WERI-Rb-1 (cell line): ENCODE measurements at places on chromosomes 1 and 21.
A peak's percentile ranks its signal among the peaks of the same experiment; 100 is the strongest.

DNA sequence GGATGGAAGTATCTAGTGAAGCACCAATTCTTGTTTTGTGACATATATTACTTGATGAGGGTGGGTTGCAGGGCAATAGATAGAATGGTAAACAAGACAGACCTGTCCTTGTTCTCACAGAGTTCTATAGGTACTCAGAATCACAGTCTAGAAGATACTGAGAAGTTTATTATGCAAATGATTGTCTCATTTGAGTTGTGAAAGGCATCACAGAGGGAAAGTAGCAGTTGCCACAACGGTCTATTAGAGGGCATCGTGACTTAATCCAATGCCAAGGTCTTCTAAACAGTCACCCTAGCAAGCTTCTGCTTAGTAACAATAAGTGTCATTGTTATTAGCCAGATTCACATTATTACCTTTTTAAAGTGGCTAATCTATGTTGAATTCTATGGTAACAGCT lies 574.8 kb upstream of the ZRANB2 start:
- no peak for DNase-seq

GRCh38 chr1:204121840-204122555 lies 29.8 kb downstream of the ETNK2 start:
- no peak for DNase-seq

GRCh38 chr1:209689477-209689876 lies 14.3 kb downstream of the G0S2 start:
- DNase-seq = no peak

GRCh38 chr21:44433791-44434567 lies 21.3 kb upstream of the LRRC3 start:
- peak; percentile 6 for DNase-seq

DNA sequence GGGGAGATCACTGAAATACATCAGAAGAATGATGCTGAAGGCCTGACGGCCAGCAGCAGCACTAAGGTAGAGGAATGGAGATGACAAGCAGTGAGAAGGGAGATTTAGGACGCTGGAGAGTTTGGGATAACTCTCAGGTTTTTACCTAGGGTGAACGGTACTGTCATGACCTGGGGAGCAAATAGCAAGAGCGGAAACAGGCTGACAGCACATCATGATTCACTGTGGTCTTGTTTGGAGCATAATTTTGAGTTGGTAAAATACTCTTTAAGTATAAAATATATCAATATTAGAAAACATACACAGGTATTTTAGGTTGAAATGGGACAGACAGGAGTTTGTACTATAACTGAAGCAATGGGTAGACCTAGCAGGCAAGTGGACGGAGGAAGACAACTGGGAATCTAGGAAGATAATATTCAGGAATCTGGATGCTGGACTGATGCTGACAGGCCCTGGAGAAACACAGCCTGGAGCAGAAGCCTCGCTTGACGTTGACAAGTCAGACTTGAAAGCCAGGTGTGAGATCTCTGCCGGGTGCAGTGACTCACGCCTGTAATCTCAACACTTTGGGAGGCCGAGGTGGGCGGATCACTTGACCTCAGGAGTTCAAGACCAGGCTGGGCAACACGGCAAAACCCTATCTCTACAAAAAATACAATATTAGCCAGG lies 33.3 kb downstream of the ALG14 start:
- no peak for DNase-seq

GRCh38 chr1:15412175-15412800 lies 2.6 kb downstream of the EFHD2 start:
- DNase-seq = no peak

DNA sequence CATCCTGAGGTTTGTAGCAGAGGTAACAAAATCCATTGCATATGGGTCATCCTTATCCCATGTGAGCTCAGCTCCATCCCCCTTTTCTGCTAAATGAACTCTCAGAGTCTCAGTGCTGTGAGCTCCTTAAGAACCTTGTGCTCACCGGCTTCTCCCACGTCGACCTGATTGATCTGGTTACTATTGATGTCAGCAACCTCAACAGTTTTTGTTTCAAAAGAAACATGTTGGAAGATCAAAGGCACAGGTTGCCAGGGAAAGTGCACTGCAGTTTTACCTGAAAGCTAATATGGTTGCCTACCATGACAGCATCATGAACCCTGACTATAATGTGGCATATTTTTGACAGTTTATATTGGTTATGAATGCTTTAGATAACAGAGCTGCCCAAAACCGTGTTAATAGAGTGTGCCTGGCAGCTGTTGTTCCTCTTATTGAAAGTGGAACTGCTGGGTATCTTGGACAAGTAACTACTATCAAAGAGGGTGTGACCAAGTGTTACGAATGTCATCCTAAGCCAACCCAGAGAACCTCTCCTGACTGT lies 131.4 kb downstream of the HS2ST1 start:
- no peak for DNase-seq

- no peak for DNase-seq
Observed at GRCh38 chr1:185896863-185897262, 162.7 kb downstream of the HMCN1 start.

DNA sequence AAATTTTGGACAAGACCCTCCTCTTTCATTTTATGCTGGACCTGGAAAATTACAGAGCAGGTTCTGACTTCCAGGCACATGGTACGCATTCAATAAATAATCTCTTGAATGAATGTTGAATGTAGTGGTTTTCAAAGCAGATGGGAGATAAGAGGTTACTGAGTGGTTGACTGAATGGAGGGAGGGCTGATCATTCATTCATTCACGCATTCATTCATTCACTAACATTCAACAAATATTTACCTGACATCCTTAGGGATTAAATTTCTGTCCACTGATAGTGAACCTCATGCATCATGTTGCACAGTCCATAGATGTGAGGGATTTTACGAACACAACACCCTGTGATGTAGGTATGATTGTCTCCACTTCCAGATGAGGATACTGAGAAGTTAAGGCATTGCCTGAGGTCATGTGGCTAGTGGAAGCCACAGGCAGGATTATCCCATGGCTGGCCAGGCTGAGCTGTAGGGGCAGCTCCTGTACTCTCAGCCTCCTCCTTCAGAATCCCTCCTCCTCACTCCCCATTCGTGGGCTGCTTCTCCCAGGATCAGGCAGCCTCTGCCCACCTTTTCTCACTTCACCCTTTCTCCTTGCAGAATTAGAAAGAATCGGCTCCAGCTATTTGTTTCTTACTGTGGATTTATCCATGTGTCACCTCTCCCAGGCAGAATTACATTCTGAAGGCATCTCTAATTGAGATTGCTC lies 48.4 kb upstream of the ATP5PO start:
- no peak for DNase-seq

GRCh38 chr1:160219062-160219929 lies 14.1 kb downstream of the PEA15 start:
- peak; percentile 87 for DNase-seq

DNA sequence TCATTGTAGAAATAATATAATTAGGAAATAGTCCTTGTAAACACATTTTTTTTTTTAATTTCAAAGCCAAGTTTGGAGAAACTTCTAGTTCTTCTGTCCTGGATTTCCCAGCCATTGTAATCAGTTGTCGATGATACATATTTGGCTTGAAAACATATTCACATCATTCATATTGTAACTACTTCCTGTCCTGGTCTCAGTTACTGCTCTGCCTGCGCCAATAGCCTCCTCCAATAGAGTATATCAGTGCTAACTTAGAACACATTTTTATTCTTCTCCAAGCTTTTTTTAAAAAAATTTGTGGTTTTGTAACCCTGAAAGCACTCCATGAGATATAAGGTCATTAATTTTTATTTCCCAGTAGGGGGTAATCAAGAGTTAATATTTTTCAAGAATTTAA lies 46.1 kb upstream of the FMO2 start:
- DNase-seq = no peak

DNA sequence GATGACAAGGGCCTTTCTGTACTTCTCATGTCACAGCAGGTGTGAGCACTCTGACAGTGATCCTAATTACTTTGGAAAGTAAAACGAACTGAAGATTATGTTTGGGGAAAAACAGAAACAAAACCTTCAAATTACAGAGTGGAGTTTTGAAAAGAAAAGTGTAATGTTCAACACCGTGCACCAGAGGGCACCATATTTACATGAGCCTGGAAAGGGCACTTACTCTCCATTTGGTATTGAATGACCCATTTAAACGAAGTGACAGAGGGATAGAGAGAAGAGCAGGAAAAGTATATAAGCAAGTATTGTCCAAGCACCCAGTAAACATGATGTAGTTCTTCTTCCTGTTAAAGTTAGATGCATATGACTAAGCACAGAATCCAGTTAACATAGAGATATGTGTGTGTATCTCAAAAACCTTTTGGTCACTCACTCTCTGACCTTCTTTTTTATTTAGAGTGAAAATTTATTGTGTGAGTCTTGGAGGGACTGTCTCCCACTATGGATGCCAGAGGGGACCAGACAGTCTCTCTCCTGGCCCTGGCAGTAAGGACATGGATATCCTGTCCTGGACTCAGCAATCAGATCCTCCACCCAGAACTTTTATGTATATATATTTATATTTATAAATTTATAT lies 3.8 kb upstream of the RGSL1 start:
- no peak for DNase-seq

DNA sequence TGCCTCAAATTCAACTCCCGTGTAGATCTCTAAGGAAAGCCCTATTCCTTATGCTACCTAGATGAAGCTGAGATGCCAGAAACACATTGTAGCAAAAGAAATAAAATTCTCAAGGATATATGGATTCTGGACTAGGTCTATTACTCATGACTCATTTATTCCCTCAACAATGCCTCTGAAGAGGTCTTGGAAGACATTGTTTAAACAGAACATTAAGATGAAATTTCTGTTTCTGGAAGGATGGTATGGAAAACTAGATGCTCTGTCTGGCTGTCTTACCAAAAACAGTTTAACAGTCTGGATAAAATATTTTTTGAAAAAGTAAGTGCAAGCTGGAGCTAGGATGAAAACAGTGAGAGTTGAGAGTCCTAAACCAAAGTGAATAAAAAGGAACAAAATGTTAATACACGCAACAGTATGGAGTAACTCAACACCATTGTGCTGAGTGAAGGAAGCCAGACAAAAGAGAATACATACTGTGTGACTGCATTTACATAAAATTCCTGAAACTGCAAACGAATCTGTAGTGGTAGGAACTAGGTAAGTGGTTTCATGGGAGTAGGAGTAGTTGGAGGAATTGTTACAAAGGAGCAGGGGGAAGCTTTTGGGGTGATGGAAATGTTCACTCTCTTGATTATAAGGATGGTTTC lies 59.3 kb upstream of the GNG12 start:
- DNase-seq = no peak

- no peak for DNase-seq
Observed at GRCh38 chr1:67599085-67599484, 85.9 kb upstream of the GADD45A start.

DNA sequence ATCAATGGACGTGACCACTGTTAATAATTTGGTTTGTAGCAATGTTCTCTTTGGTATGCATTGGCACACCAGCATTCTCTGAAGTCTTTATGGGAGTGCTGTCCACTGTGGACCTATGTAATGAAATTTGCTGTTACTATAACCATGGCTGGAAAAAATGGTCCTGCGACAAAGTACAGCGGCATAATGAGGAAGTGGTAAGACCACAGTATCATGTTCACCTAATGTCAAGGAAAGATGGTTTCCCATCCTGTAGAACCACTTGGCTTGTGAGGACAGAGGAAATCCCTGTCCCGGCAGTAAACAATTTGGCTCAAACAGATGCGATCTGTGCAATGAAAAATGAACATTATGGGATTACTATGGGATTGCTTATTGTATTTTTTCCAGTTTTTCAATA lies 173.9 kb upstream of the IVNS1ABP start:
- no peak for DNase-seq

GRCh38 chr1:39987869-39988268 lies 32.9 kb downstream of the MFSD2A start:
- no peak for DNase-seq

DNA sequence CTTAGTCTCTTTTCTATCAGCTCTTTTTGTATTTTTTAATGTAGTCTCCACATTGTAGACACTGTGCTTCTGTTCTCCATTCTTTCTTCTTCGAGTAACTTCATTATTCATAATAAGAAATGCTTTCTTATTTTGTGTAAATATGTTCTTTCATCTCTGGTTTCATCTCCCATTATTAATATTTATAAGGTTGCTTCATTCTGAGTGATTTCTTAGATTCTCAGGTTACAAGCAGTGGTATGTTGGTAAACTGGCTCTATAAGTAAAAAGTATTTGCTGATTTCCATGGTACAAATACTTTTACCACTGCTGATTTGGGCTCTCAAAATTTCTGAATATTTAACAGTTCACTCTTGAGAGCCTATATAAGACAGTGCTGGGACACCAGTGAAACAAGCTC lies 81.3 kb downstream of the CDC14A start:
- DNase-seq = no peak

DNA sequence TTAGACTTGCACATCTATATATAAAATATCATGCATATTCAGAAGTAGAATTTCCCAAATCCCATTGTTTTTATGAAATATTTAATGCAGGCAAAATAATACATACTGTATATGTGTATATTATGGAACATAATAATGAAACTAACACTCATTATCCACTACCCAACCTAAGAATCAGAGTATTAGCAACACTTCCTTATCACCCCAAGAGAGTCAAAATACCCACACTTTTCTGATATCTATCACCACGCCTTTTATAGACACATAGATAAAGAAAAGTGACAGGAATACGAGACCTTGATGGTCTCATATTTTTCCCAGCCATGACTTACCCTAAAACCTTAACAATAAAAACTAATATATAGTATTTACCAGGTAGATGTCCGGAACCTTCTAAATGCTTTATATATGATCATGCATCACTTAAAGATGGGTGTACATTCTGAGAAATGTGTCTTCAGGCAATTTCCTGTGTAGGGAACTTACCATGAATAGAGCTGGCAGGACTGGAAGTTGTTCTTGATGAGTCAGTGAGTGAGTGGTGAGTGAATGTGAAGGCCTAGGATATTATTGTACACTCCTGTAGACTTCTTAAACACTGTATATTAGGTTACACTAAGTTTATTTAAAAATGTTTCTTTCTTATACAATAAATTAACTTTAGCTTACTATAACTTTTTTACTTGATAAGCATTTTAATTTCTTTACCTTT lies 45.5 kb downstream of the TNFSF4 start:
- no peak for DNase-seq

GRCh38 chr1:40562185-40562584 lies 30.7 kb downstream of the ZNF684 start:
- DNase-seq = no peak

DNA sequence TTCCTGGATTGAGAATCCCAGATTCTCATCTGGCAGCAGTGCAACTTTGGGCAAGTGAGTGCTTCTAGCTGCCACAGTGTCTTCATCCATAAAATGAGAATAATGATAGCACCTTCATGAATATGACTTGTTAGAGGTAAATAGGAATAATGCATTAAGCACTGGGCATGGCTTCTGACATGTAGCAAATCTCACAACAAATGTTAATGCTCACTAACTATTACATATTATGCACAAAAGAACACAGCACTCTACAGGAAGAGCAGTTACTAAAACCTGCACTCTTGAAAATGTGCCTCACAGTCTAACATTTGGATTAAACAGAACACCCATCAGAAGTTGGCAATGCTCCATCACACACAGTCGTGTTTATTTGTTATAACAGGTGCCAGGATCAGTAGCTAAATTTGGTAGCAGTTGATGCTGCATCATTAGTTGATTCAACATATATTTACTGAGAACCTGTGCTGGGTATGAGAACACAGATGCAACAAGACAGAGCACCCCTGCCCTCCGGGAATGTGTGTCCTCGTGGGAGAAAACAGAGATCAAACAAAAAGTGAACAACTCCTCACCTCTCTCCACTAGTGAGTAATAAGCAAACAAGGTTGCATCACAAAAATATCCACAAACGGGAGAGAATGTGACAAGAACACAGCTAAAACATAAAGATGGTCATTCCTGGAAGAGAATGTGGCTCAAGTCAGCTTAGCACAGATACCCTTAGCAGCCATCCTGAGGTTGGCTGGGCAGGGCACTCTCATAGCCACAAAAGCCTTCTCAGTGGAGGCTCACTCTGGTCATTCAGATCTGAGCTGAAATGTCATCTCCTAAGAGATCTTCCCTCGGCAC lies 26.2 kb upstream of the LBR start:
- no peak for DNase-seq
